ENCODE measurements at places on chromosomes 11 and 22. TPM values are rescaled to one million over a fixed set of nuclear protein-coding genes. Genes with fewer than 3 reads are reported as not detected.

DNA sequence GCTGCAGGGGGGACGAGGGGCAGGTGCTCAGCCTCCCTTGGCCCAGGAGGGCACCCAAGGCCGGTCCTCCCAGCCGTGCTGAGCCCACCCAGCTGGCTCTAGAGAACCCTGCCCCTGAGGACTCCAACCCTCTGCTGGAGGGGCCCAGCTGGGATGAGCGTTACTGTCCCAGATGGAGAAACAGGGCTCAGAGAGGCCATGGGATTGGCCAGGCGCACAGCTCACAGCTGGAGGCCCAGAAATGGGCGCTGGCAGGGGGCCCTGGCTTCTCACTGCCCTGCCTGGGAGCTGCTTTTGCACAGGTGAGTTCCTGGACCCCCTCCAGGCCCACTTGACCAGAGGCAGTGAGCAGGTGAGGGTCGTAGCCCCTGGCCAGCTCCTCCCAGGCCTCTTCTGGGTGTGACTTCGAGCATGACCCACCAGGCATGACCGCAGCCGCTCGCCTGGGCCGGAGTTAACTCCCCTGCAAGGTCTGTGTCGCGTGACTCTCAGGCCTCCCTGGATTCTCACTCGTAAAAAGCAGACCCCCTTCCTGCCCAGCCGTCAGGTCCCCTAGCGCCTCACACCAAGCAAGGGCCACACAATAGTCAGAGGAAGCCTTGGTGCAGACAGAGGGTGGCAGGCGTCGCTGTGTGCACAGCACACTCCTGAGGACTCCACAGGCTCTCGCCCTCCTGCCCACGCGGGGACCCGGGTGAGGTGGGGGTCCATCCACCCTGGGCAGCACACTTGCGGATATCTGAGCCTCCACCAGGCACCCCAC lies 19.7 kb upstream of the IL17REL start:
- no peak for DNase-seq

DNA sequence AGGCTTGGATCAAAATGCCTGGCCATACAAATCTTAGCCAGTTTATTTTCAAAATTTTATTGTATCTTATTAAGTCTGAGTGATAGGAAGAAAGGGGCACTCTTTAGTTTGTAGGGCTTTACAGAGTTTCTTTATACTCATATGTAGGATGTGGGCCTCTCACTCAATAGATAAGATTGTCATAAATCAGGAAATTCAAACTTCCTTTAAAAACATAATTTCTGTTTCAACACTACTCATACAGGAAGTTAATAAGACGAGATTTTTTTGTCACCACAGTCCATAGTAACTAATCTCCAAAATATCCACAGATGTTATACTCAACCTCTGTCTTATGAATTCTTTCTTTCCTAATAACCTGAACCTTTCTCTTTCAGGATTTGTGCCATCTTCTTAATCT lies 13.3 kb upstream of the OR56B4 start:
- DNase-seq: no peak

DNA sequence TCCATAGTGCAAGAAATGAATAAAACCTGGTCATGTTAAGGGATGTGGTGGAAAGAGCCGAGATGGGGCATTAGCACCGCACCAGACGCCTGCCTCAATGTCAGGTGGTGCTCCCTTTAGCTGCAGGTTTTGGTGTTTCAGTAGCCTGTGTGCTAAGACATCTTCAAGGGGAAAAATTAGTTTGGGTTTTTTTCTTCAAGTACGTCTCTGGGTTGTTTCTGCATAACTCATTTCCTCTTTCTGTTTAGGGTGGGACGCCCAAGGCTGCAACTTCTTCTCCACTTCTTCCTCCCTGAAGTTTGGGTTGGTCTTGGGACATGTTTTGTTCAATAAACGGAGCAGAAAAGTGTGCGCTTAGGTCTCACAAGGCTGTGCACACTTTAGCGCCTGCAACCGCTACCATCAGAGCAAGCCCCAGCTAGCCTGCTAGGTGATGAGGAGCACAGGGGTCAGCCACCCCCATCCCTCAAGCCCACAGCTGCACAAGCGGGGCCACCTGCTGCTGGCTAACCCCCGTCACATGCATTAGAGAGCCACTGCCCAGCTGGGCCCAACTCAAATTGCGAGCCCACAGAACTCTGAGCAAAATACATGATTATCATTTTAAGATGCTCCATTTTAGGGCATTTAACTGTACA lies 1495.7 kb downstream of the TBC1D22A start:
- DNase-seq: no peak

DNA sequence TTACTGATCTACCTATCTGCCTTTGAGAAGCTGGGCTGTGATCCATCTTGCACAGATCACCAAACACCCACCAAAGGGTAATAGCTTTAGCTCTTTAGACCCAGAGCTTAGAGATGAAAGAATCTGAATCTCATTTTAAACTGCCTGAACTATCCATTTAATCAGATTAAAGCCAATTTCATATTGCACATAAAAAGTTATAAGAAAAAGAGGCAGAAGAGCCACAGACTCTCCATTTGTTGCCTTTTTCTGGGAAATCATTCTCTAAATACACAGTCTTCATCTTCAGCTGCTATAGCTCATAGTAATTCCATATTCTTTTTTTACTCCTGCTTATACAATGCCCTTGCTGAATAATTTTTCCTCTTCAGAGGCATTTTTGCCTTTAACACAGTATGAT lies 271.2 kb downstream of the DLG2 start:
- no peak for DNase-seq

DNA sequence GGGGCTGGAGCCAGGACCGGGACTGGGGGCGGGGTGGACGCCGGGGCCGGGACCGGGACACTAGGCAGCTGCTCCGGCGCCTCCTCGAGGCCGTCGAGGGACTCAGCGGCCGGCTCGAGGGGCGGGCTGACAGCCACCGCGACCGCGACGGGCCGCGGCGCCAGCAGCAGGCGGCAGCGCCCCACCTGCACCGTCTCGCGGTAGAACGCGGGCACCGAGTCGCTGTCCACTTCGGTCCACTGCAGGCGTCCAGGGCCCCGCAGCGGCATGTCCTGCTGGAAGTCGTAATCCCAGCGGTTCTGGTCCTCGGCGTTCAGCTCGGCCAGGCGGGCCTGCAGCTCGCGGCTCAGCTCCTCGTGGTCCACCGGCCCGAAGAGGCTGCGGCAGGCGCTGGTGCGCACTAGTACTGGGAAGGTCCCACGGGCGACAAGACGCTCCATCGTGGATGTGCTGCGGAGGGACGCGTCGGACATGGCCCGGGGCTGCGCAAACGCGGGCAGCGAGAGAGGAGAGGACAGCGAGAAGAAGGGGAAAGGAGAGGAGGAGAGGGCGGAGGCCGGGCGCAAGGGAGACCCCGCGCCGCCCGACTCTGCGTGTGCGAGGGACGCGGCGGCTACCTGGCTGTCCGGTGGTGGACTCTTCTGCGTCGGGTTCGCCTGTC lies 428 bp downstream of the CDKN1C start:
- no peak for DNase-seq

DNA sequence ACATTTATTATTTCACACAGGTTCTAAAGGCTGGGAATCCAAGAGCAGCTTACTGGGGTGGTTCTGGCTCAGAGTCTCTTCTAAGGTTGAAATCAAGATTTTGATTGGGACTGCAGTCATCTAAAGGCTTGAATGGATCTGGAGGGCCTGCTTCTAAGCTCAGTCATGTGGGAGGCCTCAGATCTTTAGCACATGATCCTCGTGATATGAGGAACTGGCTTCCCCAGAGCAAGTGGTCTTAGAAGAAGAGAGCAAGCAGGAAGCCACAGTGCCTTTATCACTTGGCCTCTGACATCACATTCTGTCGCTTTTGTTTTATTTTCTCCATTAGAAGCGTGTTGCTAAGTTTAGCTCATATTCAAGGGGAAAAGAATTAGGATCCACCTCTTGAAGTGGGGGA lies 88.9 kb downstream of the ARFGAP2 start:
- no peak for DNase-seq

DNA sequence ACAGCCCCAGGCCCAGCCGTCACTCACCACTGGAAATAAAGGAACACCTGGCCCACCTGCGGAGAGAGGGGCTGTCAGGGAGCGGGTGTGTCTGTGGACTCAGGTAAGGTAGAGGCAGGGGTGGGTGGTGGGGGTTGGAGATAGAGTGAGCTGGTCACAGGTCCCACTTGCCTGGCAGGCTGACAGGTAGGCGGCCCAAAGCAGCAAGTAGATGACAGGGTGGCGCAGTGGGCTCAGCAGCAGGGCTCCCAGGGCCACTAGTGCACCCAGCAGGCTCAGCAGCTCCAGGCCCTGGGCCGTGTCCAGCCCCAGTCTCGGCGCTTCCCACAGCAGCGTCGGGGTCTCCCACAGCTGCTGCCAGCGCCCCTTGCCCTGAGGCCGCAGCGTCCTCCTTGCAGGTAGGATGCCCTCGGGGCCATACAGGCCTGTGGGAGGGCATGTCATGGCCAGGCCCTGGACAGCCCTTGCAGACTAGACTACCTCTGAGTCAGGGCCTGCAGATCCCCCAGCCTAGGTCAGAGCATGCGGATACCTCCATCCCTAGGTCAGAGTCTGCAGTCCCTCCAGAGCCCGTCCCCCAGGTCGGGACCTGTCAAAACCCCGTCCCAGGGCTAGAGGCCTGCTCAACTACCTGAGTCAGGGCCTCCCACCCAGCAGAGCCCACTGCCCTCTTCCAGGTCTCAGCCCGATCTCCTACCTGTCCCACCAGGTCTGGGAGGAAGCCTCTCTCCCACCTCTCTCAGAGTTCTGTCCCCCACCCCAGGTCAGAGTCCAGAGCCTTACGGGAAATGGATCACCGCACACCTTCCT lies 686 bp downstream of the LMF2 start:
- DNase-seq: no peak

- no peak for DNase-seq
Measured at GRCh38 chr11:61021661-61022212, 50.3 kb downstream of the CD6 start.

DNA sequence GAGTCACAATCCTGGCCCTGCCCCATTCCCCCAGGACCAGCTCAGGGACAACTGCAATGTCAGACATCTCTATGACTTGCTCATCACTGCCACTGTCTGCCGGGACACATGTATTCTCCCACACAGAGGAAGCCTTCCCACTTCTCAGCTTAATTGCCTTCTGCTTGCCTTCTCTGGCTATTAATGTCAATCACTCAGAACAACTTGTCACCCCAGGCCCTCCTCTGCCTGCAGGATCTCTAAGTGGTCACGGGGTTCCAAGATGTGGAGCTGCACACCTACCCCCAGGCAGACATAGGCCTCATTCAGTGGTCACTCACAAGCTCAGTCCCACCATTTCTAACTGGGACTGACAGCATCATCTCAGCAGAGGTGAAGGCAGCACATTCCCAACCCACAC lies 15.1 kb downstream of the PLEKHA7 start:
- no peak for DNase-seq

DNA sequence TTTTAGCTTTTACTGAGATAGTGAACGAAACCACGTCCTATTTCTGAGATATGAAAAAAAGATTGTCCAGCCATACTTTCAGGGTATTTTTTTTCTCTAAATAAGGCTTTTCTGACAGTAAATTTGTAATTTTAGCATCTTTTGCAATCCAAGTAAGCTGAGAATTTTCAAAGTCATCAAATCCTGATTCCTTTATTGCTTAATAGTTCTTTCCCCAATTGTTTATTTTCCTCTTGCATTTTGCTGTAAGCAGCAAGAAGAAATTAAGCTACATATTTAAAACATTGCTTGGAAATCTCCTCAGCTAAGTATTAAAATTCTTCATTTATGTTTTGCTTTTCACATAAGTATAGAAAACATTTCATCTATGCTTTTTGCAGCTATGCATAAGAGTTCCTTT lies 493.3 kb upstream of the CCDC179 start:
- DNase-seq: no peak

DNA sequence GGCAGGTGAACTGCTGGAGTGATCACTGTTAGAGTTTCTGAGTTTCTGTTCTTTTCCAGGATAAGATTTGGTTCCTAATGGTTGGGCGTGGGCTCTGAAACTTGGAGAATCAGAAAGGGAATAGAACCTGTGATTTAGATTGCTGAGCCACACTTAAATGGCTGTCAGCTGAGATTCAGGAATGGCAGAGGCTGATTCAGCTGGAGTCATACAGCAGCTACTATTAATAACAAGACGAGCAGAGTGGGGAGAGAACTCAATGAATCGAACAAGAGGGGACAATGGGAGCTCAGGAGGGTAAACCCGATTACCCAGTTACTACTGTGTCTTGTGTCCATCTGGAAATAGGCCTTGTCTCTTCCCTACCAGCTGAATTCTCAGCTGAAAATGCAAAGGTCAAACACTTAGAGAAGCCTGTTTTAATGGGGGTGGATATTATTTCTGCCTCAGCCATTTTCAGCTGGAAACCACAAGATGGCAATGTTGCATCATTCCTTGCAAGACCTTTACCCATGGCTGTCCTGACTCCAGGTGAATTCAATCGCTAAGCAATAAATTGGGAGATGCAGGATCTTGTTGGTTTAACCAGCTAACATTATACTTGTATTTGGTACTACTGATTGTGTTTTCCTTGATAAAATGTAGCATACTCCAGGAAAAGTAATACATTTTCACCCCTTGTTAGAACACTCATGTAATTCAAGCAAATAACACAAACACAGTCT lies 104.5 kb upstream of the RAG2 start:
- peak; percentile 69 for DNase-seq

- no peak for DNase-seq
Measured at GRCh38 chr11:129922674-129923073, 27.3 kb upstream of the NFRKB start.

- no peak for DNase-seq
Measured at GRCh38 chr11:93585758-93586157, 42.6 kb upstream of the SMCO4 start.

DNA sequence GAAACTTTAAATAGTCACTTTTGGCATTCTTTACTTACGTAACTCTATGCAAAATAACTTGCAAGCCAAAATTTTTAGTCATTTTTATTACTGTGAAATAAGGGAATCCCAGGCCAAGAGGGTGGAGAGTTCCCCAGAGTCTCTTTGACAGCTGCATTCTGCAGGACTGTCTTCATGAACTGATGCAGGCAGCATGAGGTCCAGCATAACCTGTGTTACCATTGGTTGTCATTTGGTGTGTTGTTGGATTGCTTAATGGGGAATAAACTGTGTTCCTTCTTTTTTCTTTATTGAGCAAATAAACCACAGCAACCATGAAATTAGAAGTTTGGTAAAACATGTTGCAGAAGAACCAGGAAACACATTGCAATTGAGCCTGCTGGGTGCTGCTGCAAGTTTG lies 24.6 kb downstream of the MMP27 start:
- no peak for DNase-seq

- no peak for DNase-seq
Measured at GRCh38 chr11:106329273-106330018, 252.0 kb downstream of the AASDHPPT start.

Gene LARGE2
- polyA plus RNA-seq: 14.5 TPM

Gene GTSE1
- polyA plus RNA-seq: 13.1 TPM

Gene PNPLA3
- polyA plus RNA-seq: 0.55 TPM

Gene ASCL2
- polyA plus RNA-seq: 1.3 TPM

Gene IRAG1
- 13.3 TPM for polyA plus RNA-seq

Gene SYT8
- polyA plus RNA-seq: 0.15 TPM

Data from right lung (tissue), 10 donors.